ENCODE measurements at places on chromosomes 5 and 9. TPM values are rescaled to one million over a fixed set of nuclear protein-coding genes. Genes with fewer than 3 reads are reported as not detected.

DNA sequence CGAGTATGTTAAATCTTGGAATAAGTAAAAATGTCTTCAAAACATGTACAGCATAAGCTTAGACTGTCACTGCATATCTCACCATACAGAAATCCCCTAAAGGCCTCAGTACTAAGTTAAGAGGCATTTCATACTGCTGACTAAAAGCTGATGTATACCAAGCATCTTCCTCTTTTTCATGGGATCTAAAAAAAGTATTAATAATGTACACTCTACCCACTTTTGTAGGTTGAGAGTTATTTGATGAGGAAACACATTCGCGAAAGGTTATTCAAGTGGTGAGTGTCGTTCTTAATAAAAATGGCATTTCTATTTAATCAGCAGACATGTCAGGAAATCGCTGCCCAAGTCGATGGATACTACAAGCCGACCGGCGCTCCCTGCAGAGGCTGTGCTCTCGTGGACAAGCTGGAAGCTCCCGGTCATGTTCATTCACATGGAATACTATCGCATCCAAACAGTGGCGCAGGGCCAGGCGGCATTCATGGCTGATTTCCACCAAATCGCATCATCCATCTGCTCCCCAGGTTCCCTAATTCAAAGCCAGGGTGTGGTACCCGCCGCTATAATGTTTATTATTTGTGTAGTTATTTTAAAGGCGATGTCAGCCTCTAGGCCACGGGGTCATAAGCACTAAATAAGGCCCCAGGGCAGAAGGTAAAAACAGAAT lies 724 bp downstream of the SGTB start:
- peak; percentile 64 for DNase-seq

GRCh38 chr5:160287378-160288051 lies 24.8 kb downstream of the CCNJL start:
- peak; percentile 70 for DNase-seq

DNA sequence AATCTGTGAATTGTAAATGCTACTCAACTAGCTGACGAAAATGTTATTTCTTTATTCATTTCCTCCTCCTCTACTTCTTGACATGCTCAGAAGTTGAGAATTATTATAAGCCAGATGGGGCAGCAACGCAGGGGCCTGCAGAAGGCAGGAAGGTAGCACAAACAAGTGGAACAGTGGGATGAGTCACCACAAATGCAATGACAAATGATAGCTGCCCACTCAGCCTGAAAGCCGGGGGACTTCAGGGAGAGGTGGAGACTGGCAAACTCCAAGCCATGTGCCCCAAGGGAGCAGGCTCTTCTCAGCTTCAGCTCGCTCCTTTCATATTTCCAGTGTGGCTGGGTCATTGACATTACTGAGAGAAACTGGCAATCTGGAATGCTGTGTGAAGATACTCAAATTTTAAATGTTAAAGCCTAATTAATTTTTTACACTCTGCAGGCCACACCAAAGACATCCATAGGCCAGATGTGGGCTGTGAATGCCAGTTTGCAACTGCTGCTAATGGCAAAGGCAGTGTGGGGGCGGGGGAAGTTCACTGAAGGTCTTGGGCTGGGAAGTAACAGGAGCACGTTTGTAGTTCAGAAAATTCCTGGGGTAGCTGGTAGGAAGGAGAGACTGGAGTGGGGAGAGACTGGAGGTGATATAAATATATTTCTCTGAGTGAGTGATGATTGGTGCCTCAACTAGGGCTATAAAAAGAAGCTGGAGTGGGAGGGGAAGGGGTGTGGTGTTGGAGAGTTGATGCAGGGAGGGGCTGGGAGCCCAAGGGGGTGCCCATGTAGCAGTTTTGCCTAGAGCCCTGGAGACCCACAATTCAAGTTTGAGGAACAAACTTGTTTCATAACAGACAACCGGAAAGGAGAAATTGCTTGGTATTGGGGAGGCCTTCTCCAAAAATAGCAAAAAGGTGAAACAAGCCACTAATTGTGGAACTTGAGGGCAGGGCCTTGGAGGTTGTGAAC lies 20.8 kb upstream of the ADRB2 start:
- no peak for DNase-seq

Gene CARD9
- 2.2 TPM for total RNA-seq

- no peak for DNase-seq
These were observed 124.5 kb upstream of the GNA14 start for GRCh38 chr9:77772646-77773045.

- DNase-seq, result no peak
These were observed 27.3 kb downstream of the ETF1 start for GRCh38 chr5:138515556-138516245.

DNA sequence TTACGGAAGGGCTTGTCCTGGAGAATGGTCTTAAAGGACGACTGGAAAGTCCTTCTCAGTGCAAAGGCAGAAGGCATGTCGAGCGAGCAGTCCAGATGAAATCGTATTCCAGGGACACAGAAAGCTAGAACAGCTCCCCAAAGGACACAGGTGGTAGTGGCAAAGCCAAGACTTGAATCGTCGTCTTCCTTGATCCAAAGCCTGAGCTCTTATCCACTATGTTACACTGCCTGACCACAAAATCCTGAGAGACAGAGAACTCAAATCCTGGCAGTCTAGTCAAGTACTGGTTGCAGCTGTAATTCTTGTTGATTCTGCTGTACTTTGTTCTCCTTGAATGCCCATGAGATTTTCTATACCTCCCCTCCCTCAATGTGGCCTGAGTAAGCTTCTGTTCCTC lies 198.7 kb downstream of the TARS1 start:
- DNase-seq, result no peak

DNA sequence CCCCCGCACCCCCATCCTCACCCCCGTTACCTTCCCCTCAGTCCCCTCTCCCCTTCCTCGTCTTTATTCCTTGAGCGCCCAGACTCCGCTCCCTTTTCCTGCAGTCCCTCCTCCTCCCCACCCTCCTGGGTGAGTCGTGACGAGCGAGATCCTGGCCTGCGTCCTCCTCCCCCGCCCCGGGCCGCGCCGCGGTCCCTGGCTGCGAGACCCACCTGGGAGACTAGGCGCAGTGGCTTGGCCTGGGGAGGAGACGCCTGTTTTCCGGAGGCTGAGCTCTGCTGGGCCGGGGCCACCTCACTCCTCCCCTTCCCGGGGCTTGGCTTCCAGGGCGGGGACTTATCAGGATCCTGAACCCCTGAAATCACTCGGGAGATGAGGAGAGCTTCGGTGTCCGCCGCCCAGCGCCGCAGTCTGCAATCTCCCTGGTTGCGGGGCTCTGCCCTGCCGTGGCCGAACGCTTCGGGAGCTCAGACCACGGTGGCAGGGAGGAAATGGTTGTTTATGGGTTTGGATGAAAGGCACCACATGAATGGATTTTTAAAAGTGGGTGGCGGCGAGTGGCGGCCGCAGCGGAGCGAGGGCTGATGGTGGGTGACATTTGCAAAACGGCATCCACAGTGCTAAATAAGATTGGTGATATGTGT lies 984 bp downstream of the STXBP1 start:
- peak; percentile 53 for DNase-seq

Gene FOXD4L6
- total RNA-seq, result not detected

DNA sequence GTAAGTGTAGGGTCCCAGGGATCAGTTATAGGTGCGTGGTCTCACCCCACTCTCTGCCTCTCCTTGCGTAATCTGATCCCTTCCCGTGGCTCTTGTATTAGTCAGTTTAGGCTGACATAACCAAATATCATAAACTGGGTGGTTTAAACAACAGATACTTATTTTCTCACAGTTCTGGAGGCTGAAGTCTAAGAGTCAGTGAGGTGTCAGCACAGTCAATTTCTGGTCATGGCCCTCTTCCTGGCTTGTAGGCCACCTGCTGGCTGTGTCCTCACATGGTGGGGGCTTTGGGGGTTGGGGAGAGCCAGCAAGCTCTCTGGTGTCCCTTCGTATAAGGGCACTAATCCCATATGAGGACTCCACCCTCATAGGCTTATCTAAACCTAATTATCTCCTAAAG lies 32.3 kb downstream of the CARTPT start:
- no peak for DNase-seq

- no peak for DNase-seq
These were observed 132.5 kb downstream of the CDH18 start for GRCh38 chr5:19855453-19855852.

- DNase-seq, result no peak
These were observed 24.4 kb downstream of the ARHGAP26 start for GRCh38 chr5:142794537-142794936.

DNA sequence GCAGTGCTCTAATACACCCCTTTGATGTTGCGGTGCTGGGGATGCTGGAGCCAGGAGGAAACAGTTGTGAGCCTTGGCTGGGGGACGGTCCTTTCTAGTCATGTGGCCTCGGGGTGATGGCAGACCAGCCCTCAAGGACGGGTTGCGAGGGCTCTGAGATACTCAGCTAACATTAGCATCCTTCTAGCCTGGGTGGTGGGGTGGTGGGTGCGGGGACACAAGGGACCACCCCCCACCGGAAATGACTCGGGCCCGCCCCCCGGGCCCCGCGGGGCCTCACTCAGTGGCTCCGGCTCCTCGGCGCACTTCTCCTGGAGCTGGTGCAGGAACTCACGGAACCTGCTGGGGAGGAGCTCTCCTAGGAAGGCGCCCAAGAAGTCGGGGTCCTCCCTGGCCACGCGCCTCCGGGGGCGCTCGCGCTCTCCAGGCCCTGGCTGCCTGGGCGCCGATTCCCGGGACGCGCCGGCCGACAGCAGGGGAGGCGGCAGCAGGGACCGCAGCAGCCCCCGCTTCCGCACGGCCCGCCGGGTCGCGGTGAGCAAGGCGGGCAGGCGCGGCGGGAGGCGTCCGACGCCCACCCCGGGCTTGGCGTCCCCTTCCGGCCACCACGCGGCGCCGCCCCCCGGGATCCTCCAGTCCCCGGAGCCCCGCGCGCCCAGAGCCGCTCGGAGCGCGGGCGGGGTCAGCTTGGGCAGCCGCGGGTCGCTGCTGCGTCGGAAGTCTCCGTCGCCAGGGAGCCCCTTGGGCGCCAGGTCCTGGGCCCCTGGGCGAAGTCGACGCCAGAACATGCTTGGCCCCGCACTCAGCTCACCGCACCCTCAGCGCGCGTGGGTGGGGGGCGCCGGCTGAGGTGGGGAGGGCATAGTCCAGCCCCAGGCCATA lies 873 bp downstream of the C9orf50 start:
- DNase-seq, result no peak

DNA sequence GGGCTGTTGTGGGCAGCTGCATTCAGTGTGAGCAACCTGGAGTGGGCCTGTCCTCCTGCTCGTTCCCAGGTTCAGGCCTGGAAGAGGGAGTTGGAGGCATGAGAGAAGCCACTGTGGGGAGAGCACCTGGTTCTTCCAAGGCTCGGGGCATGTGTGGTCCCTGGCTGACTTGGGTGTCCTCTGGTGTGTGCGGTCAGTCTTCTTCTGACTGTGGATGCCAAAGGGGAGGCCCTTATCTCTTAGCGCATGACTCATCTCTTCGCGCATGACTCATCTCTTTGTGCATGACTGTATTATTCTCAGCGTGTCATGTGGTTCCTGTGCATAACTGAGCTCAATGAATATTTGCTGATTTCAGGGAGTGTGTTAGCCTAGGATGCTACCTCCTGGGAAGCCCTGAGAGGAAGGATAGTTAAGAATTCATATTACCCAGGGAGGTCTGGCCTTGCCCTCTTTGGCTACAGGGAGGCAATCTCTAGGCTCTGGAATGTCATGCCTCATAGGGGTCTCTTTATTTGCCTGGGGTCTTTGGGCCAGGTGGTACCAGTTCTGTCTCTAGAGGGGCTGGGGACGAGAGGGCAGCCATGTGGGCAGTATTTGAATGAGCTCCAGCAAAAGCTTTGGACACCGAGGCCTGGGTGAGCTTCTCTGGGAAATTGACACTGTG lies 188.7 kb downstream of the HSPA4 start:
- no peak for DNase-seq

Gene SNCAIP
- total RNA-seq, result 2.7 TPM

DNA sequence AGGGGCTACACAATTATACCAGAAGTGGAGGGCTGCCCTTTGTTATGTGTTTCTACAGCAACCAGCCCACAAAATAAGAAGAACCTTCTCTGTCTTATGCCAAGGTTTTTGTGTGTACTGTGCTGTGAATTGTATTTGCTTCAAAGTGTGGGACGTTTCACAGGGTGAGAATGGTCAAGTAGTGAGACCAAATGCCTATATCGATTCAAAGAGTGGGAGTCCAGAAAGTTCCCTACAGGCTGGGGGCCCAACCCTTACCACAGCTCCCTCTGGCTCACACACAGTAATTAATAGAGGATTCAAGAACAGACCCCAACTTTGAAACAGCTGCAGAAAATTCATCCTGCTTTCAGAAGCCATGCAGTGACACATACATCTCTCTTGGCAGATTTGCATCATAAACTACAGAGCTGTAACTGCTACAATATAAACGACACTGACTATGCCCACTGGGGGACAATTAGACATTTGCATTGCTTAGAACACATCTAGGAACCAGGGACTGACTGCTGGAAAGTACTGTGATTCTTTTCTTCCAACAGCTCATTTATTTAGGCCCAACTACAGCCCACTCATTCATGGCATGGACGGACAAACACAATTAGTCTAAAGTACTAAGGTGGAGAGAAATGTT lies 12.8 kb downstream of the ENC1 start:
- no peak for DNase-seq

DNA sequence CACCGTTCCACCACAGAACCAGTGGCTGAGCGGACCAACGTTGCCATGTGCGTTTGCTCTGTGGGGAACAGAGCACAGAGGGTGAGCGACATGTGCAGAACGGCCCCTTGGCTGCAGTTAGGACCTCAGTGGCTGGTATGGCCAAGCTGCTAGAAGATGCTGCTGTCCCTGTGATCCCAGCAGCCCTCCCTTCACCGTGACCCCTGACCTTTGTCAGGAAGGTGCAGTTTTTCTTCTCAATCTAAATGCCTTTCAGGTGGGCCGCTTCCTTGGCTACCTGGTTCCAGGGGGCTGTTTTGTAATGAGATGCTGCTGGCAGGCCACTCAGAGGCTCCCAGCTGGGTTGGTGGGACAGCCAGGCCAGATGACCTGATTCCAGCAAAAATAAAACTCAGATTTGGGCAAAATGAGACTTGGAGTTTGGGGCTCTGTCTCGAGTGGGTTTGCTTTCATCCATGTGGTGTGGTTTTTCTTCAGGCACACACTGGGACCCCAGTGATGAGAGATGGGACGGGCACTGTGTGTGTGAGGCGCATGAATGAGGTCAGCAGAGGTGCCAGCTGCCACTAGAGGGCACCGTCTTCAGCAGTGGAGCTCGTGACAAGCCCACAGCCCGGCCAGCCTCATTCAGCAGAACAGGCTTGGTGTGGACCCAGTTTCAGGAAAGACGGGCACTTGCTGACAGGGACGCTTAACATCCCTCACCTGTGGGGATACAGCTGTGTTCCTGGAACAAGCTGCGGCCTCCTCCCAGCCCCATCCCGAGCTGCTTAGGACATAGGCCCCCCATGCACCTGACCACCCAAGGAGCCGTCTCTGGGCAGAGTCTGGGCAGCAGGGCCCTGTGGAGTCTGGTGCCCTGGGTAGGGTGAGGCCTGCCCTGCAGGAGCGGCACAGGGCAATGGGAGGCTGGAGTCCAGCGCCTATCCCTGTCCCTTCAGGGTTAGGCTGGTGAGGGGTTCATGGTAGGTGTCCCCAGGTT lies 4.1 kb downstream of the MRPS2 start:
- DNase-seq, result peak; percentile 69

DNA sequence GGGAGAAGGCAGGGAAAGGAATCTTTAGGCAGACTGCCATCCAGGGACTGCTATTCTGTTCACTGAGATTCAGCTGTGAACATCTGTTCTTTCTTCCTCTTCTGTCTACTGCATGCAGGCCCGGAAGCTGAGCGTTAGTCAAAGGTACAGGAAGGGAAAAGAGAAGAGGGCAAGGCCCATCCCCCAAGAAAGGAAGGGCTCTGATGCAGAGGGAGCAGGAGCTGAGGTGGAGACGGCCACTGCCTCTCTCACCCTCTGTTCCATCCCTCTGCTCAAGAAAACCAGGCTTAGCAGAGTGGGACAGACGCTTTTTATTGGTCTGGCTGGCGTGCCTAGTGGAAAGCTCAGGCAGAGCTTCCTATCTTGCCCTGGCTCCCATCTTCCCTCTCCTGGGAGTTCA lies 57.6 kb downstream of the PFDN1 start:
- DNase-seq, result no peak

Gene LCN15
- 17.2 TPM for total RNA-seq

Data from mucosa of descending colon (tissue), 3 donors.